ENCODE measurements at places on chromosomes 16 and 17.

- no peak for DNase-seq
These were observed 363.1 kb downstream of the WWOX start for GRCh38 chr16:78462288-78463208.

DNA sequence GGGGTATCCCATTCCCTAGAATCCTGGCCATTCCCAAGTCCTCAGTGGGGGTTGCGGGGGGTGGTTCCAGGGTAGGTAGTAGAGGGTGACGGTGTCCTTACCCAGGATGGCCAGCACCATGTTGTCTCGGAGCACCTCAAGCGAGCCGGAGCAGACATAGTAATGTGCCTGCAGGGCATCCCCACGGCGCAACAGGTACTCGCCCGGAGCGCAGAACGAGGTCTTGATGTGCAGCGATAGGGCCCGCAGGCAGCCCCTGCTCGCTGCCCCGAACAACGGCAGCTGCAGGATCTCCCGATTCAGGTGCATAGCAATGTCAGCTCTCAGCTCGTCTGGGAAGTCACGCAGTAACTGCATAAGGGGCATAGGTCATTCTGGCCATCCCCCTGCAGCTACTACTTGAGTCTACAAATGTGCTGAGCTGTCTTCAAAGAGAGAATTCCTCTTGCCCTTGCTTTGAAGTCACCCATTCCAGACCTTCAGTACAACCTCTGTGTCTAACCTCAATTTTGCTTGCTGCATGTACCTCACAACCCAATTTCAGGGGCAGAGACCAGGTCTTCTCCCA lies 11.5 kb upstream of the RAB5C start:
- DNase-seq = no peak

DNA sequence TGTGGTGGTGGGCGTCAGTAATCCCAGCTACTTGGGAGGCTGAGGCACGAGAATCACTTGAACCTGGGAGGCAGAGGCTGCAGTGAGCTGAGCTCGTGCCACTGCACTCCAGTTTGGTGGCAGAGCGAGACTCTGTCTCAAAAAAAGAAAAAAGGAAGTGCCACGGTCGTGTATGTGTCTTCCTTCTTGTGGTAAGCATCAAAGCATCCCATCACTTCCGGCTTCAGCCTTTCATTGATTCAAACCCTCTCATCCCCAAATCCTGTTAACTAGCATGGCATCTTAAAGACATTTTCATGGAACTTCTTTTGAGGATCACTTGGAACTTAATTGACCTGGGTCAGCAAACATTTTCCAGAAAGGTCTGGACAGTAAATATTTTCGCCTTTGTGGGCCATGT lies 126.2 kb downstream of the CPPED1 start:
- no peak for DNase-seq

- no peak for DNase-seq
These were observed 53.7 kb upstream of the RCVRN start for GRCh38 chr17:9958586-9959281.

DNA sequence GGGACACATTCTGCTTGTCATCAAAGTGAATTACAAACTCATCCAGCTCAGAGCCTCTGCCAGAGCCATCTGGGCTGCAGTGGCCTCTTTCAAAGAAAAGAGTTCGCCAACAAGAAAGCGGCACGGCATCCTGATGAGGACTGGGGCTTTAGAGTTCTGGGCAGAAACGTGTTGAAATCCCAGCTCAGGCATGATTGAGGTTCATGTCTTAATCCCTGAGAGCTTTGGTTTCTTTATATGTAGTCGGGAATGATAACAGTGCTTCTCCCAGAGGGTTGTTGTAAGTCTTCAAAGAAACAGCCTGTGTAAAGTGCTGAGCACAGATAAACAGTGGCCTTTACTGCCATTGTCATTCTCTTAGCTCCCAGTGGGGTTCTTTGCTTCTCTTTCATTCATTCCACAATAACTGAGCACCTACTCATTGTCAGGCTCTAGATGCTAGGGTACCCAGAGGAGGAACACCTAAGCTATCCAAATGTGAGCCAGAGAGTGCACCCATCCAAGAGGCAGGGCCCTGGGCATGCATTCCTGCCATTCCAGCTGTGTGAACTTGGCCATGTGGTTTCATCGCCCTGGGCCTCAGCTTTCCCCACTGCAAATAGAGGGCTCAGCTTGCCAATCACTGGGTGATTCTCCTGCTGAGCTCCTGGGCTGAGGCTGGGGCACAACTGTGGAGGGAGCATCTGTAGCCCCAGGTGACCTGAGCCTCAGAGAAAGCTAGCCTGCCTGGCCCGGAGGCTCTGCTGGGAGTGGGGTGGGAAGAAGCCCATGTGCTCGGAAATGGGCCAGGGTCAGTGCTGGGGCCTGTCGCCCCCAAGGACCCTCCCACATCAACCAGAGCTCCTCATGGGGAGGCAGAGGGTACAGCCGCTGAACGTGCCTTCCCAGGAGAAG lies 38.3 kb upstream of the CRHR1 start:
- no peak for DNase-seq

GRCh38 chr17:36647636-36648035 lies 46.3 kb downstream of the MRM1 start:
- no peak for DNase-seq

DNA sequence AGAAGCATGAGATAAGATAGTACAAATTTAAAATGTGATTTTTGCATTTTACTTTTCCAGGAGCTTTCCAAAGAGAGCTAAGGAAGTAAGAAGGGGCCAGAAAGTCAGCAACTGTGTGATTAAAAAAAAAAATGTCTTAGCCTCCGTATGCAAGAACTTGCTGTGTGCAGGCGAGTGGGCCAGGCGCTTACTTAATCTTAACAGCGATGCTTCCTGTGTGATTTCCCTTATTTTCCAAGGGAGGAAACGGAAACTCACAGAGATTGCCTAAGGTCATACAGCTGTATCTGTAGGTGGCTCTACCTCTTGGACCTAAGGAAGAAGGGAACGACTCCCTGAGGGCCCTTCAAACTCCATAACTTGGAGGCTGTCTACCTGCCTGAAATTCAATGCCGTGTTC lies 11.1 kb downstream of the HS3ST3B1 start:
- no peak for DNase-seq

DNA sequence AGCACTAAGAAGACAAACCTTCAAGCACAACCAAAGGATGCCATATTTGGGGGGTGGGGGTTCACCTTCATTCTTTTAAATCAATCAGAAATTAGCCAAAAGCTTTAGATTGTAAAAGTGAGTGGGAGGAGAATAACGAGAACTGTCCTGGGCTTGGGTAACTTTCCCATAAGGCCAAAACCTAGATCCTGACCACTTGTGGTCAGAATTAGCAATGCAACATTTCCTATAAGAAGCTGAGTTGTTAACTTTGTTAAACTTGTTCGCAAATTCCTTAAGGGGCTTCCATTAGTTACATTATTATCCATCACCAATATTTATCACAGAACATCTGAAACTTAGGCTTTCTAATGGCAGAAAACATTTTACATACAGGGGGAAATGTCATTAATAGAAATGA lies 25.1 kb downstream of the STAT5B start:
- DNase-seq = no peak

DNA sequence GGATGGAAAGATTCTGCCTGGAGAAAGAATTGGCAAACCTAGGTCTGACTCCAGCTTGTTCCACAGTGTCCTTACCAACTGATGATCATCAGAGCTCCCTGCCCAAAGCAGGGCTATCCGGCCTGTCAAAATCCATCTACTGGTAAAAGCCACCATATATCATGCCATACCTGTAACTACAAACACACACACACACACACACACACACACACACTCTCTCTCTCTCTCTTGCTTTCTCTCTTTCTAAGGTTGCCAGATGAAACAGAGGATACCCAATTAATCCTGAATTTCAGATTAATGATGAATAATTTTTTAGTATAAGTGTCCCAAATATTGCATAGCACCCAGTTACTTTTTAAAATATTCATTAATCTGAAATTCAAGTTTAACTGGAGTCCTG lies 1.5 kb upstream of the MMP28 start:
- no peak for DNase-seq

DNA sequence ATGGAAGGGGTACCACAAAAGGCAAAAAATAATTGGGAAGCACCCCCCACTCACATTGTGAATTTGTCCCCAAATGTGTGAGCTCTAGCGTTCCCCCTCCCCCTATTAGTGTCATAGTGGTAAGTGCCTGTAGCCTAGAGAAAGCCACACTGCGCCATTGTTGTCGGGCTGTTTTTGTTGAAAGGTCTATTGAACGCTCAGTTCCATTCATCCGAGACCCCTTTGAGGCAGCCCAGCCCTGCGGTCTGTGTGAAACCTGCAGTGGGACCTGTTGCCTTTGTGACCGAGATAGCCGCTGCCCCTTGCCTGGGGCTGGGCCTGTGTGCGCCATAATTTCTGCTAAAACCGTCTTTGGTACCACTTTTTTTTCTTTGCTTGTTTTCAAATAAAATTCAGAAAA lies 3.0 kb downstream of the JPT2 start:
- no peak for DNase-seq

DNA sequence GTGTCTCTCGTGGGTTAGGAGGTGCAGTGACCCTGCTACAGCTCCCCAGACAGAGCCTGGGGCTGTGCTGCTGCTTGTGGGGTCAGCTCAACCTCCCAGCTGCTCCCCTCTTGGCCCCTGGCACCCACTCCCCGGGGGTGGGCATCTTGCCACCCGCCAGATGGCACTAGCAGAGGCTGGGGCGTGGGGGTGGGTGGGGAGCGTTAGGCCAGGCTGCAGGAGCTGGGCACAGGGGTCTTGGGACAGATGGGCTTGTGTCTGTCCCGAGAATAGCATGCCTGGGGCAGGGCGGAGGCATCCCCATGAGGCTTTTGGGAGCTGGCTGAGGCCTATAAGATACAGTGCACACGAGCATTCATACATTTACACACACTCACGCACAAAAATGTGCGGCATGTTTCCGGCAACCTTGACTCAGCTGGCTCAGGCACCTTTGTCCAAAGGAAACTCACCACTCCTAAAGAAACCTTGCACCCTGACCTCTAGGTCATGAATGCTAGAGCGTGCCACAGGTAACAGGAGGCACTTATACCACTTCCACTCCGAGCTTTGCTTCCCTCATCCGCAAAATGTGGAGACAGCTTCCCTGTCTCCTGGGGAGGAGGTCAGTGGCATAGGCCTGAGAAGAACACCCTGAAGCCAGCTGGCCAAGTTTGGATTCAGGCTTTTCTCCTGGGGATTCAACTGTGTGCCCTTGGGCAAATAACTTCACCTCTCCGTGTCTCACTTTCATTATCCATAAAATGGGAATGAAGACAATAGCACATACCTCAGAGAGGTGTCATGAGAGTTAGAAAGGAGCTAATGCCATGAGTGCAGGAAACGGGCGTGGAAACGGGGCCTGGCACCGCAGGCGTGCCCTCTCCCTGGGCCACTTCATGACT lies 78.9 kb upstream of the LHX1 start:
- no peak for DNase-seq

DNA sequence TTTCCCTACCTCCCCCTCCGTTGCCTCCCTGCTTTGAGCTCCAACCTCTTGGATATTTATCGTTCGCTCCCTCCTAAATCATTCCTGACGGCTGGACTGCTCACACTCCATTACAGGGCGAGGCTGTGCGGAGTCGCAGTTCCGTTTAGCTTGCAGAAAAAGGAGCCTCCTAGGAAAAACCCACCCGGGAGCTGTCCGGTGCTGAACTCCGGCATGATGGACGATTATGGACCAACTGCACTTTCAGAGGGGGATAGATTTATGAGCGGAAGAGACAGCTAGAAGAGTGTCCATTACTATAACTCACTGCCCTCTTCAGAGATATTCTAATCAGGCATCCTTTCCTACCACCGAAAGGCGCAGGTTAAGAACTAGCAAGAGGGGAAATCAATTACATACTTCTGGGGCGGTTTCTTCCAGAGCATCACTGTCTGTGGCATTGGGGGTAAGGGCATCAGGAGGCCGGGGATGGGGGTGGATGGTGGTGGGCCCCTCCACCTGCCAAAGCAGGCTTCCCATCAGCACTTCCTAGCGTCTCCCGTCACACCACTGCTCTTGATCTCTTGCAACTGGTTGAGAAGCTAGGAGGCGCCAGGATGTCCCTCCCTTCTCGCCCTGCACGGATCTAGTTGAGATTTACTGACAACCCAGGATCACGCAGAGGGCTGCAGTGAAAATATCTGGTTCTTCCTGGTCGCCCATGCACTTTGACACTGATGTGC lies 251.2 kb downstream of the ENGASE start:
- DNase-seq = no peak

DNA sequence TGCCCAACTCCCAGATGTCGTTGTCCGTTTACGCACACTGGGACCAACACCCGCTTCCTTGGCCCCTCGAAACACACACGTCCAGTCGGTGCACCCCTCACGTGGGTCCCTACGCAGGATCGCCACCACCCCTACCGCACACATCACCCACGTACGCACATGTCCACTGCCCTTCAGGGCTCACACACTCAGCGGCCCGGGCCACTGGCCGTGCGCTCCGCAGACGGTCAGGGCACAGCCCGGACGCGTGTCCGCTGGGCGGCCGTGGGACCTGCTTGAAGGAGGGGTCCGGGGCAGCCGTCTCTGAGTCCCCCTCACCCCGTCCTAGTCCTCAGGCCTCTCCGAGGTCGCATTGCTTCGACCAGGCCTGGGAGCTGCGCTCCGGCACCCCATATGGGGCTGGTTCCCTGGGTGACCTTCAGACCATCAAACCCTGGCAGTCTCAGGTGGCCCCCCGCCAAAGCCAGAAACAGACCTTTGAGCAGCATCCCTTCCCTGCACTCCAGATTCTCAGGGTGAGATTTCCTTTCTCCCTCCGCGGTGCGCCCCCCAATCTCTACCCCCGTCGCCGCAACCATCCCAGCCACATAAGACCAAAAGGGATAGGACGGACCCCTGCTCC lies 914 bp upstream of the GPRC5B start:
- no peak for DNase-seq

GRCh38 chr17:3870871-3871306 lies 22.0 kb downstream of the CAMKK1 start:
- DNase-seq = no peak

DNA sequence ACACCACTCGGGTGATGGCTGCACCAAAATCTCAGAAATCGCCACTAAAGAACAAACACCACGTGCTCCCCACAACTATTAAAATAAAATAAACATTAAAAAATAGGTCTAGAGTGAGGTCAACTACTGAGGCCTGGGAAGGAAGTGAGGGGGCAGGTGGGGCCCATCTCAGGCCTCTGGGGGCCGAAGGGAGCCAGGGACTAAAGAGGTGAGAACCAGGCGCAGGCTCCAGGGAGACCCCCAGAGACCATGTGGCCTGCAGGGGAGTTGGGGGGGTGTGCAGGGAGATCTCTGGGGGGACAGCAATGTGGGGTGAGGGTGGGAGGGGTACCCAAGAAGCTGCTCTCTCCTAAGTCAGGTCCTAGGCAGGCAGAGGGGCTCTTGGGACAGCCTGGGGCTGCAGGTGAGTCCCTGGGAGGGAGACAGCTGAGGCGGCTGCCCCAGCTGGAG lies 111.3 kb upstream of the SMURF2 start:
- DNase-seq = no peak

Data from GM18507 (cell line).